DMS79 (cell line): ENCODE measurements at places on chromosomes 2 and 18.
A peak's percentile ranks its signal among the peaks of the same experiment; 100 is the strongest.

GRCh38 chr2:25323610-25324189 is 18.0 kb downstream of the DNMT3A start:
- no peak for DNase-seq

DNA sequence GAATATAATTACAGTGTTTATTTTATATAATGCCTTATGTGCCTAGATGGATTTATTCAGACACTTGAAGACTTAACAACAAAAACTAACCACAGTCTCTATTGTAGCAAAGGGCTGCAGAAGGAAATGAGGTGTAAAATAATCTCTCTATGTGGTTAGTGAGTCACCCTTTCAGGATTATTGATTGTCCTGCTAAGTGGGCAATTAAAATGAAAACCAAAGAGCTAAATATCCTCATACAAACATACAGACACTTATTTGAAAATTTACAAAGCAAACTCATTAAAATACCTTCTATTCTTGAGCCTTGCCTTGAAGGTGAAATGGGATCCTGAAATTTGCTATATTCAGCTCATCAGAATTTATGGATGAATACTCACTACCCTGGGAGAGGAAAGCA is 27.7 kb upstream of the DCC start:
- DNase-seq: peak; percentile 19

- no peak for DNase-seq
Observed at GRCh38 chr18:69580107-69580506, 179.4 kb downstream of the DOK6 start.

DNA sequence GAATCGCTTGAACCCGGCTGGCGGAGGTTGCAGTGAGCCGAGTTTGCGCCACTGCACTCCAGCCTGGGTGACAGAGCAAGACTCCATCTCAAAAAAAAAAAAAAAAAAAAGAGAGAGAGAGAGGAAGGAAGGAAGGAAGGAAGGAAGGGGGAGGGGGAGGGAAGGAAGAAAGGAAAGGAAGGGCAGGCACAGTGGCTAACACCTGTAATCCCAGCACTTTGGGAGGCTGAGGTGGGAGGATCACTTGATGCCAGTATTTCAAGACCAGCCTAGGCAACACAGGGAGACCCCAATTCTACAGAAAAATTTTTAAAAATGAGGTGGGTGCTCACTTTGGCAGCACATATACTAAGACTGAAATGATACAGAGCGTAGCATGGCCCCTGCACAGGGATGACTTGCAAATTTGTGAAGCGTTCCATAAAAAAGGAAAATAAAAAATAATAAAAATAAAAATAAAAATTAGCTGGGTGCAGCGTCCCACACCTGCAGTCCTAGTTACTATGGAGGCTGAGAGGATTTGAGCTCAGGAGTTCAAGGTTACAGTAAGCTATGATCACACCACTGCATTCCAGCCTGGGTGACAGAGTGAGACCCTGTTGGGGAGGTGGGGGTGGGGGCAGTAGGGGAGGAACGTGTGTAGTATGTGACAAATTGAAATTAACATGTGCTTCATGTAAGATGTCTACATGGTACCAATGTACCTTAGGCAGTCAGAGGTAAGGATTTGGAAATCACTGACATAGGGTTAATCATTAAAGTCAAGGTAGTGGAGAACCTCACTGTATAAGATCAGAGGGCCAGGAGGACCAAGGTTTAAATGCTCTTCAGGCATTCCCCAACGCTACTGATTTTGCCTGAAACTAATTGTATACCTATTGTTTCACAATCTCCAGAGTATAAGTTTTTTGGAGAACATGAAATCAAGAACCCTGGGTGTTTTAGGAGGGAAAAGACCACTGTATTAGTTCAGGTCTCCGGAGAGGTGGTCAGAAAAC is 1.4 kb downstream of the WDCP start:
- no peak for DNase-seq

DNA sequence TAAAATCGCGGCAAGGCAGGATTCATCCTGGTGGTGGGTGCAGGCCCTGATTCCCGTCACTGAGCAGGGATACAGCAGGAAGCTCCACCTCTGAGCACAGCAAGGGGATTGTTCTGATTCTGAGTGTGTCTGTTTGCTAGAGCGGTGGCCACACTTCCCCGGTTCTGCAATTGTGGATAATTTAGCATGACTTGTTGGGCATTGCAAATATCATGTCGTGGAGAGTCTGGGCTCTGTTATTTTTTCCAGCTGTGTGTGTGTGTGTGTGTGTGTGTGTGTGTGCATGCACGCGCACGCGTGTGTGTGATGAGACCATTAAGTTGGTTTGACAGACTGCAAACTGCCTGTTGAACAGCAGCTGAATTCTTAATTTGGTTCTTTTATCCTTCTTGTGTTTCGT is 4.1 kb upstream of the TMEM18 start:
- DNase-seq: no peak

DNA sequence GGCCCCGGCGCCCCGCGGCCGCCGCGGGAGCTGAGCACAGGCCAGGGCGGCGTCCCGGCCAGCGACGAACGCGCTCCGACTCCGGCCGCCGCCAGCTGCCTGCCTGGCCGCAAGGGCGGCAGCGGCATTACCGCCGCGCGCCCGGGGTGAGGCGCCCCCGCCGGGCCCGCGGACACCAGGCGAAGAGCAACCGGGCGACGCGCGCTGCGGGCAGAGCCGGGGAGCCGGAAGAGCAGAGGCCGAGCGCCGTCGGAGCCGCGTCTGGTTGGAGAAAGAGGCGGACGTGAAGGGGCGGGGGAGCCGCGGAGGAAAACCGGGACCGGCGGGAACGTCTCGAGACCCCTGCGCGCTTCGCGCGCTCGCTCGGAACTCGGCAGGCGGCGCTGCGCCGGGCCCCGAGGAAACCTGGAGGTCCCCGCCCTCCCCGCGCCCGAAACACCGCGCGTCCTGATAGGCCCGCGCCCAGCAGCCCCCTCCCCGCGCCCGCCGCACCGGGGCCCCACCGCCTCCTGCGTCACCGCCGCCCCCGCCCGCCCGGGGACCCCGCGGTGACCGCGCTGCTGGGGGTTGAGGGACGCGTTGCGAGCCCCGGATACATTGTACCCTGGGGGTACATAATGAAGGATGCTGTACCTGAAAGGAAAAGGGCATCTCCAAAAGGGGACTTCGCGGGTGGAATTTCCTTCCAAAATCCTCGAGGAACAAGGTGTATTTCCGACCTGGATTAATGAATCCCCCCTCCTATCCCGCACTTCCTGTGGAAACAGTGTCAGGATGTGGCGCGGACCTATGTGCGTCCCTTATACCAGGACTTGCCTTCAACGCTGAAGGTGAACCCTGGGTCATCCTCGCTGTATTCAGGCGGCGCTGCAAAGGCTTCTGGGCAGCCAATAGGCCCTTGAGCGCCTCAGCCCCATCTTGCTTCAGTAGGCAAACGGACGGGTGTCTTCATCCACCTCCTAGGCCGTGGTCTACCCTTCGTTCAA is 1.0 kb upstream of the B4GALT6 start:
- DNase-seq: no peak

DNA sequence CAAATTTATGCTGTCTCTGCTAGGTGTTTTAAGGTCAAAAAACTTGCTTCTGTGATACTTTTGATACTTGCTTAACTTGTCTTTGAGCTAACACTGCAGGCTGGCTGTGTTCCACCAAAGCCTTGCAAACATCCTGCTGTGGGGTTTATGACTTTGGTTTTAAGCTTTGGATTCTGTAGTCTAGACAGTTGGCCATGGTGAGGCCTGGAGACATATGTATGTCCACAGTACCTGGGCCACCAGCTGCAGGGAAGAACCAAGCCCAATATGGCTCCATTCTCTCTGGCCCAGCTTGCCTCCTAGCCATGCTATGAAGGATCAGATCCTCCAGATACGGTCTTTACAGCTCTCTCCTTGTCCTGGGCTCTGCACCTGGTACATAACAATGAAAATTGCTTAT is 113.9 kb downstream of the INO80D start:
- DNase-seq: no peak

GRCh38 chr2:10452312-10452711 is 4.2 kb upstream of the ODC1 start:
- DNase-seq: peak; percentile 43

- DNase-seq: no peak
Observed at GRCh38 chr2:231132129-231132528, 7.3 kb upstream of the HTR2B start.

- no peak for DNase-seq
Observed at GRCh38 chr2:203934041-203934492, 2.5 kb upstream of the ICOS start.

- DNase-seq: no peak
Observed at GRCh38 chr2:120075545-120075944, 62.7 kb downstream of the EPB41L5 start.

DNA sequence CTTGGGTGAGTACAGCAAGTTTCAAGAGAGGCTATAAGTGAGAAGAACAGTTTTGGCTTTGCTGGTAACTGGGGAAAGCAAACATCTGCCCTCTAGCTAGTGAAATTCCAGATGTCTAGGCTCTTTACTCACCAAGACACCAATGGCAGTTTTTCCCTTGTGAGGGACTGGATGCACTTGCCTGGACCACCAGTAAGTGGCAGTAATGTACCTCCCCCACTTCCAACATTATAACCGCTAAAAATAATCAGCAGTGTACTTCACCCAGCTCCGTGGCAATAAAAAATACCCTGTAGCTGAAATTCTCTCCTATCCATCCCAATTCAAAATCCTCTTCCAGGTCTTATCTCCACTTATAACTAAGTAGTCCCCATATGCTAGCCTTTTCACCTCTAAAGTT is 383.9 kb downstream of the ARHGAP15 start:
- no peak for DNase-seq

DNA sequence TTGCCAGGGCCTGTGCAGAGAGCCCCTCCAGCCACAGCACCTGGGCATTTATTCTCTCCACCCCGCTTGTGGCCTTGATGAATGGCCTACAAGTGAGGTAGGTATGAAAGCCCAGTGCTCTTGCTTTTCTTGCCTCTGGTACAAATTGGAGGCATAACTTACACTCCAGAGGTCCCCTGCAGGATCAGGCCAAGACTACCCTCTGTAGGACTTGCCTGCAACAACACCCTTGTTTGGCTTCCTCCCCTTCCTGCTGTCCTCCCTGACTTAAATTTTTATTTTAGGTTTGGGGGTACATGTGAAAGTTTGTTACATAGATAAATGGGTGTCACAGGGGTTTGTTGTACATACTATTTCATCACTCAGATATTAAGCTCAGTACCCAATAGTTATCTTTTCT is 95.7 kb downstream of the CDC42EP3 start:
- no peak for DNase-seq

DNA sequence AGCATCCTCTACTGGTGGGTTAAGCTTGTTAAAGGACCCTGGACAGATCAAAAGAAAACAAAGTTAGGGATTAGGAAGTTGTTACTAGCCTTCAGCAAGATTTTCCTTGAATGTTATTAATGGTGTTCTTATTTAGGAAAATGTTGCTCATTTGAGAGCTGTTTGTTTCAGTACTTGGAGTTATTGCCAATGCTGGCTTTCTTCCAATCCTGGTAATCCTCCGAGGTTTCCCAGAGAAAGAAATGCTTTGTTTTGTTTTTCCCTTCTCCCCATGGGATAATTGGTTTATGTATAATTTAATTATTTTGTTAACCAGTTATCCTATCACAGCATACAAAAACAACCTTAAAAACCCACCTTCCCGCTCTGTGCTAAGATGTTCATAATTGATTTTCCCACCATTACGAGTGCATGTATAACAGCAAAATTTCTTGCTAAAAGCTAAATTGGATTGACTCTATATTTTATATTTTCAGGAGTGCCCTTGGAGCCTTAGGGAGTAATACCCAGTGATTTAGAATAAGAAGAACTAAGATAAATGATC is 79.8 kb downstream of the MGAT5 start:
- DNase-seq: no peak

GRCh38 chr18:70334728-70335329 is 46.0 kb downstream of the SOCS6 start:
- no peak for DNase-seq

GRCh38 chr18:966759-967576 is 62.3 kb downstream of the ADCYAP1 start:
- DNase-seq: no peak

- DNase-seq: no peak
Observed at GRCh38 chr18:55343396-55344073, 244.5 kb downstream of the TCF4 start.

GRCh38 chr2:136215908-136216472 is 98.0 kb upstream of the CXCR4 start:
- DNase-seq: no peak

DNA sequence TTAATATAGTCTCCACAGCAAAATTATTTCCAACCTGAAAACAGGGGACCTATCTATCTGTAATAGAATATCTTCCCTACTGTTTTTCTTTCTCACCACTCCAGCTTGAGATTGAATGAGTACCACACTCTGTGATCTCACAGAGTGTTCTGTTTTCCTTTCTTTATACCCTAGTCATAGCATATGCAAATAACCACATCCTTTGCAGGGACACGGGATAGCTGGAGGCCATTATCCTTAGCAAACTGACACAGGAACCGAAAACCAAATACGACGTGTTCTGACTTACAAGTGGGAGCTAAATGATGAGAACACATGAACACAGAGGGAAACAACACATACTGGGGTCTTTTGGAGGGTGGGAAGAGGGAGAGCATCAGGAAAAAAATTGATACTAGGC is 224.7 kb downstream of the SLC8A1 start:
- DNase-seq: no peak

DNA sequence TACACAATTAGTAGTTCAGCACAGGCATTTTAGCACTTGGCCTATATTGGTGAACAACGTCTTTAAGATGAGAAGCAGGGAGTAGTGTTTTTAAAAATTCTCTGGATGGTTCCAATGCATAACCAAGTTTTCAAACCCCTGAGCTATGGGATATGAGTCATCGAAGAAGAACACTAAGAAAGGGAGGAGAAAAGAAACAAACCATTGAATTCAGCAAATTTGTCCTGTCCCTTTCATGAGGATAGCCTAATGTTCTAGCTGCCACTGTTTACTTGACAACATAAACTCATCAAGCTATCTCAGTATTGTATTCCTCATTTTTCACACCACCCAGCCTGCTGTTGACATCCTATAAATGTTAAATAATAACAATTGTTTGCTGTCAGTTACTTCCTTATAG is 158.0 kb downstream of the BARD1 start:
- no peak for DNase-seq

DNA sequence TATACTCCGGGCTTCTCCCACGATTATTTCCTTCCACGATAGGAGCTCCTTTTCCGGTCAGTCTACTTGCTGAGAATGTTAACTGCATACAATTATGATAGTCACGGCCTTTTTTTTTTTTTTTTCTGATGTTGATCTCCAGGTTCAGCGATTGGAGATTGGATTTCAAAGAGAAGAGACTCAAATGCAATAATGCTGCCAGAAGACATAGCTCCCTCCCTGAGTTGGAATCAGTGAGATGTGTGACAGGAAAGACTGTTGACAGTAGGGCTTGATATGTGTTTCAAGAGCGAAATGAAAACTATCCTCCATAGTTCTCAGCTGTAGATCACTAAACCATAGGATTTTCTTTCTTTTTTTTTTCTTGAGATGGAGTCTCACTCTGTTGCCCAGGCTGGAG is 47.0 kb downstream of the NPPC start:
- no peak for DNase-seq
